ENCODE measurements at places on chromosomes 3 and 15.

DNA sequence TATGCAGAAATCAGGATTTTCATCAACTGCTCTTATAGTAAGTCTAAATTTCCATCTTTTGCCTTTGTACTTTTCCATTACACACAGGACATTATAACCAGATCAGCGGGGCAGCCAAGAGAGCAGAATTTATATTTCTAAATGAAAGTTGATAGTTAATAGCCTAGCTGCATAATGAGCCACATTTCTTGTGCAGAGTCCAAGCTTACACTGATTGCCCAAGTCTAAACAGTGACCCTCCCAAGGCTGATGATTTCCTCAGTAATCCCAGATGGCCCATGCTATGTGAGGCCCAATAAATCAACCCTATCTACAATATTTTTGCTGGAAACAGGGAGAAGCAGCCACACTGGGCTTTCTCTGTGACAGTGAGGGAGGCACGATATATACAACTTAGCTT lies 475.8 kb upstream of the KCNMB2 start:
- DNase-seq, result no peak

DNA sequence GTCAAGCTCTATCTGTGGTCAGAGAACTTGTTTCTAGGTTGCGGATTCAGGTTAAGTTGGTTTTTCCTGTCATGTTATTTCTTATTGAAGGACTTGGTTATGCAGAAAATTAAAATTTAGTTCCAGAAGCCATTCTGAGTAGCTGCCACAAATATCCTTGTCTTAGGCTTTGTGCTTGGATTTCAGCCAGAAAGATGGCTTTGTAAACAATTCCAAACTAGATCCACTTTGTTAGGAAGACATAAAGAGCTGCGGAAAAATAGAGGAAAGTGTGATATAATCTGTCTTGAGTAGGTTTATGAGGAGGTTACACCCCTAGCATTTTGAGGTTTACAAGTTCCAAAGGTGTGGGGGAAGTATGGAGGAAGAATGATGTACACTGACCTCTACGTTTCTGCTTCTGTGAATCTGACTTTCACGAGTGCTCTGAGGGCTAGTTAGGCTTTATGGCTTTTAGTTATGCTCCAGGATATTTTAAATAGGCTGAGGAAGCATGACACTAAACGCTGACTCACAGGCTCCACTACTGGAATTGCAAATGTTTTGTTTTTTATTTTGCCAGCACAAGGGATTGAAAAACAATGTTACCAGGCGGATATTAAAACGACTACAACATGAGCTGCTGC lies 46.3 kb upstream of the UTS2B start:
- no peak for DNase-seq

GRCh38 chr15:36791844-36792571 lies 212.6 kb downstream of the CDIN1 start:
- no peak for DNase-seq

- DNase-seq, result peak; percentile 54
These were observed 23.2 kb upstream of the IP6K2 start for GRCh38 chr3:48739955-48740823.

DNA sequence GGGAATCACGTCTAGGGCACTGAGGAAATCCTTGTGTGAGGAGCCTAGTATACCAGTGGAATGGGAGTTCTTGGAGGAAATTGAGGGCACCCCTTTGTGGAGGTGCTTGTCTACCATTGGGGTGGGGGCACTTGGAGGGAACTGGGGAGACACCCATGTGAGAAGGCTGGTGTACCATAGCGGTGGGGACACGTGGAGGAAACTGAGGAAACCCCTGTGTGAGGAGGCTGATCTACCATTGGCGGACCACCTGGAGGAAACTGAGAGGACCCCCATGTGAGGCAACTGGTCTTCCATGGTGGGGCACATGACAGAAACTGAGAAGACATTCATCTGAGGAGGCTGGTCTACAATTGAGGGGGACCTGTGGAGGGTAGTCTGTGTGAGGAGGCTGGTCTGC lies 164.5 kb downstream of the FBLN2 start:
- no peak for DNase-seq

DNA sequence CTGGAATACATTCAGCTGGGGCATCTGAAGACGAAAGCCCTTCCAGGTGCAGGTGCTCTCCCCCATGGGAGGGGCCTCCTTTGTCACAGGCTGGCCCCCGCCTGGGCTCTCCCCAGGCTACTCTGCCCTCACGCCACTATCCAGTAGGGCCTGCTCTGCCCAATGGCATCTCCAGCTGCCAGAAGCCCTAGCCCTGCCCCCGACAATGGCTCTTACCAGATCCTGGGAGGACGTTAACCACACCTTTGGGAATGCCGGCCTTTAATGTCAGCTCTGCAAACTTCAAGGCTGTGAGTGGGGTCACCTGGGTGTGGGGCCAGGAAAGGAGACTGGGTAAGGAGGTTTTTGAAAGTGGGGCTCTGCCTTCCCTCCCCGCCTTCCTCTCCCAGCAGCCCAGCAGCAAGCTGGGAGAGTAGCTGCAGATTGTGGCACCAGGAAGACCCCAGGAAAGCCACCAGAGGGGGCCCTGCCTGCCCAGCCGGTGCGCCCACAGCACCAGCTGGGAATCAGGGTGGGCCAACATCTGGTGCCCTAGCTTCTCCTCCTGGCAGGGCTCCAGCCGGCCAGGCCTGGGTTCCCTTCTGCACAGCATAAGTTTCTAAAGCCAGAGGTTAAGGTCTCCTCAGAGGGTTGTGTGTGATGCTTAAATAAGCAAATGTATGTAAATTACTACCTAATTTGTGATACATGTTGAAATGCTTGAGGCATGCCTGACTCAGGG lies 40.4 kb upstream of the SLC41A3 start:
- no peak for DNase-seq

- no peak for DNase-seq
These were observed 93.7 kb upstream of the BOC start for GRCh38 chr3:113117511-113118234.

GRCh38 chr3:38960042-38960622 lies 91.6 kb downstream of the SCN11A start:
- DNase-seq, result no peak

DNA sequence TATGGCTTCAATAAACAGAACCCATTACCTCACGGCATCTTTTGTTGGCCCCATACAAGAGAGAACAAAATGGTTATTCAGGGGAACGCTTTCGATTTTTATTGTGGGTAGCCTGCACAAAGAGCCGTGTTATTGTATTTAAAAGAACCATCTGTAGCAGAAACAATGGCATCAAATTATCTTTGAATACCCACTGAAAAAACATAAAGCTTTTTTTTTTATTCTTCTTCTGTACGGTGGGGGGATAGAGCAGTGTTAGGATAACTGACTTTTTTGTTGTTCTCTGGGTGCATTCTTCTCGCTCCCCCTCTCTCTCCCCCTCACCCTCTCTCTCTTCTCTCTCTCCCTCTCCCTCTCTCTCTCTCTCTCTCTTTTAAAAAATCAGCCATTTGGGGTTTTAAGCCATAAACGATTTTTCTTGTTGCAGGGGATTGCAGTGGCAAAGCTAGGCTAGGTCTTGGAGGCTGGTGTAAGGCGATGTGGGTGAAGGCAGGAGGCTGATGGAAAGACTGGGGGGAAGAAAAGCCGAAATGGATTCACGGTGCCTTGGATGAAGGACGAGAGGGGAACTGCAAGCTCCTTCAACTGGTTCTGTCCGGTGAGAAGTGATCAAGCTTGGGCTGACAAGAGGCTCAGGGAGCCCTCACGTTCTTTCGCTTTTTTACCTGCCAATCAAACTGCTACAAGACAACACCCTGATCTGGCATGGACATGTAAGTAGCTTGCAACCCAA lies 12.4 kb upstream of the SOX2 start:
- no peak for DNase-seq

GRCh38 chr3:14819671-14820070 lies 909 bp downstream of the FGD5 start:
- DNase-seq, result no peak

DNA sequence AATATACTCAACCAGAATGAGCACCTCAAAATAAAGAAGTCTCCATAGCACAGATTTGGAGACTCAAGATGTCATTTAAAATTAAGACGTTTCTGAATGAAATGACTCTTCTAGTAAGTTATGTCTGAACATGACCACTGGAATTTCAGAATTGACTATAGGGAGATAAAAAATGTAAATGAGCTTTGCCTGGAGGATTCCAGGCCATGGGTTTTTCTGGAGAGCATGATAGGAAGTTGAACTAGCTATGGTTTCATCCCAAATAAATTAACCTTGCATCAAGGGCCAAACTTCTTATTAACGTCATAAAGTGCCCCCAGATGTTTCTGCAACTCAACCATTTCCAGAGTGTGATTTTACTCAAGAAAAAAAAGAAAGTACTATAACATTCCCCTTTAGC lies 222.6 kb upstream of the NR2F2 start:
- DNase-seq, result no peak

GRCh38 chr15:85477730-85478129 lies 97.3 kb downstream of the AKAP13 start:
- no peak for DNase-seq

DNA sequence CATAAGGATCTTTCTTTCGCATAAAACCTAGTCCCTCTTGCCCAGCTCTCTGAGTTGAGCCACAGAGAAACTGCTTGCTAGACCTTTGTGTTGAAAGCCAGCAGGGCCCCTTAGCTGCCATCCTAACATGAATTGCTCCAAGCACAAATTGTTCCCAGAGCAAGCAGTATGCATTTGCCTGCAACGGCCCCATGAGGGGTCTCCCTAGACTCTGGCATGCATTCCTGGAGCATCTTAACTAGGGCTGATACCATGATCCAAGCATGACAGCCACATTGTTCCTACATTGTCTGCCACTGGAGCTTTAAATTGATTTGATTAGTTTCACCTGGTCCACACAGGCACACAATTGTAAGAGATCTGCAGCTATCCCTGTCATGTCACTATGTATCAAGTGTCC lies 428.1 kb downstream of the TAFA4 start:
- no peak for DNase-seq

DNA sequence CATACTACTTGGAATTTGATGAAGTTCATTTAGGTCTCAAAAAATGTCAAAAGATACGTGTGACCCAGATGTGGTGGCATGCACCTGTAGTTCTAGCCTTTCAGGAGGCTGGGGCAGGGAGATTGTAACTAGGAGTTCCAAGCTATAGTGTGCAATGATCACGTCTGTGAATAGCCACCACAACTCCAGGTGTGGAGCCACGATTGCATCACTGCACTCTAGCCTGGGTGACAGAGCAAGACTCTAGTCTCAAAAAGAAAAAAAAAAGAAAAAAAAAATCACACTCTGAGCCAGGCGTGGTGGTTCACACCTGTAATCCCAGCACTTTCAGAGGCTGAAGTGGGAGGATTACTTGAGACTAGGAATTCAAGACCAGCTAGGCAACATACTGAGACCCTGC lies 14.2 kb downstream of the MAP4 start:
- no peak for DNase-seq

DNA sequence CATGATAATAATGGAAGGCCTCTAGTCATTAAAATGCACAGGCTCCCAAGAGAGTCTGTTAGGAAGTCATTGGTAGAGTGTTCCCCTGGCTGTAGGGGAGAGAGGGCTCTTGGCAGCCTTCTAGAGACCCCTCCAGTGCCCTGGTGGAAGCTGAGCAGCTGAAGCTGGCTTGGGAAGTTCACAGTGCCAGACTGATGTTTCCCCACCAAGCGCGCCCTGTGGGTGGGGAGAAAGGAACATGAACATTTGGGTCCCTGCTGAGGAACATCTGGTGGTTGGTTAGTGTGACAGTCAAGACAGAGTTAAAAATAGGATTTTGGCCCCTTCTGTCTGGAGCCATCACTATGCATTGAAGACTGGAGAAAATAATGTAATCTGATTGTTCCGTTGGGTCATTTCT lies 37.1 kb upstream of the RGMA start:
- no peak for DNase-seq

DNA sequence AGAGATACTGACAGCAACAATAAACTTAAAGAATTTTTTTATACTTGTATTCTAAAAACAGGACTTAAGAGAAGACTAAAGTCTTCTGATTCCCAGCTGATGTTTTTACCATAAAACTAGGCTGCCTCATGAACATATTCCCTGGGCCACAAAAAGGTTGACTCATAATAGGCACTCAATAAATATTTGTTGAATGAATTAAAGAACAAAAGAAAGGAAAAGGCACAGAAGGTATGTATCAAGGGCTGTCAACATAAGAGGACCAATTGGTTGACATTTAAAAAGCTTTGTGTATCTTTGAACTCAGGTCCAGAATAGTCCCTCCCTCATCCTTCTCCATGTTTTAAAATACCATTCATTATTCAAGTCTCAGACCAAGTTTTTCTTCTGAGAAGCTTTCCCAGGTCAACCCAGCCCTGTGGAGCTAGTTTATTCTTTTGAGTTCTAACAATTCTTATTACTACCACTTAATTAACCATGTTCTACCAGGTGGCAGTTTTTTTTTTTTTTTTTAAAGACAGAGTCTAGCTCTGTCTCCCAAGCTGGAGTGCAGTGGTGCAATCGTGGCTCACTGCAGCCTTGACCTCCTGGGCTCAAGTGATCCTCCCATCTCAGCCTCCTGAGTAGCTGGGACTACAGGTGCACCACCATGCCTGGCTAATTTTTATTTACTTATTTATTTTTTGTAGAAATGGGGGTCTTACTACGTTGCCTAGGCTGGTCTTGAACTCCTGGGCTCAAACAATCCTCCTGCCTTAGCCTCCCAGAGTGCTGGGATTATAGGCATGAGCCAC lies 17.5 kb upstream of the ARHGEF3 start:
- no peak for DNase-seq

DNA sequence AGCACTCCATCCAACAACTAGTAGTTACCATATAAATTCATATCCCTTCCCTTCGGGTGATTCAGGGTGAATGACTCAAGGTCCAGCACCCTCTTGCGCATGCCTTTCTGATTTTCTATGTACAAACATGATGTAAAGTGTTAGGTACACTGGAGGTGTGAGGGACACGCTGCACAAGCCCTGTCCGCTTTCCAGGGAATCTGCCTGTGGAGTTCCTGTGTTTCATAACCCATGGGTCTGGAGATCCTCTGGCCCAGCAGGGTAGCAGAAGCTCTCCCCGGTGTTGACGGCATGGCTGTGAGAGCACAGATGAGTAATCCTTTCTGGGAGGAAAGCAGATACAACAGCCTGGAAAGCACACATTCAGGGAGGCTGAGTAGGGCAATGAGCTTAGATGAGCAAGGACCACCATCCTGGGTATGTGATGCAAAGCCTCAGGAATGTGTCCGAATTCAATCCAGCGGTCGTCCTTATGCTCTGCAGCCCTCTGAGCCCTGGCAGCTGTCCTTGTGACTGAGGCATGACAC lies 142.9 kb upstream of the TP63 start:
- no peak for DNase-seq

DNA sequence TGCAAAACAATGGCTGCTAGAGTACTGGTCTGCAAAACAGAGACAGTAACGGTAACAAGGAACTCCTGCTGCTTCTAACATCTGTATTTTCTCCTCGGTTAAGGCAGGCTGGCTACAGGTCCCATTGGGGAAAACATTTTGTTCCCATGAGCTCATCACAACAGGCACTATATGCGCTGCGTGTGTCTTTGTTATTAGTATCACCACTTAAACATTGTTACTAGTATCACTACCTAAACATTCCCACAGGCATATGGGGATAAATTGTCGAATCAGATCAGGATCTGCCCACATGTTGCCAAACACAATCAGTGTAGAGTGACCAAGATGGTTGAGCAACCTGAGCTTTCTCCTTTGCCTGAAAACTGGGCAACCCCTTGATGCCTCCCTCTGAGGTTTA lies 77.2 kb downstream of the TOP2B start:
- DNase-seq, result no peak

- DNase-seq, result no peak
These were observed 12.4 kb downstream of the DNASE1L3 start for GRCh38 chr3:58198362-58198761.
